ENCODE measurements at places on chromosomes 6 and 20. TPM values are rescaled to one million over a fixed set of nuclear protein-coding genes. Genes with fewer than 3 reads are reported as not detected.

Gene MEI4
- 0.04 TPM for total RNA-seq

Gene CFAP61
- not detected for total RNA-seq

Gene RAB5IF
- total RNA-seq: 124 TPM

- DNase-seq: no peak
Observed at GRCh38 chr6:35291491-35291890, 6.1 kb upstream of the DEF6 start.

Gene ARMH2
- total RNA-seq: not detected

Gene TPBG
- total RNA-seq: not detected

Gene TNXB
- 1.2 TPM for total RNA-seq

DNA sequence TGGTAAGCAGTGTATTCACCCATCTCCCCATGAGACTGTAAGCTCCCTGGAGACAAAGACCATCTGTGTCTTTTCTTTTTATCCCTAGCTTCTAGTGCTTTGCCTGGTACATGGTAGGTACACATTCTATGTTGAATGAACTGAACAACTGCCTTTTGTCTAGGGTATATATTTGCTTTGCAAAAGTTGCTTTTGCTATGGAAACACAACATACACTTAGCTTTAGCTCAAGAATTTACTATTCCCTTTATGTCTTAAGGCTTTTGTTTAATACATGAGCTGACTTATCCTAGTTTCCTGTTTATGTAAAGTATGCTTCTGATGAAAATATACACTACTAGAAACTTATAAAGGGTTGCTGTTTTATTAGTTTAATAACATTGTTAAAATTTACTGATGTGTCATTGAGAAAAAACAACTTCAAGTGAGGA, 198.2 kb downstream of the PRL start:
- no peak for DNase-seq

DNA sequence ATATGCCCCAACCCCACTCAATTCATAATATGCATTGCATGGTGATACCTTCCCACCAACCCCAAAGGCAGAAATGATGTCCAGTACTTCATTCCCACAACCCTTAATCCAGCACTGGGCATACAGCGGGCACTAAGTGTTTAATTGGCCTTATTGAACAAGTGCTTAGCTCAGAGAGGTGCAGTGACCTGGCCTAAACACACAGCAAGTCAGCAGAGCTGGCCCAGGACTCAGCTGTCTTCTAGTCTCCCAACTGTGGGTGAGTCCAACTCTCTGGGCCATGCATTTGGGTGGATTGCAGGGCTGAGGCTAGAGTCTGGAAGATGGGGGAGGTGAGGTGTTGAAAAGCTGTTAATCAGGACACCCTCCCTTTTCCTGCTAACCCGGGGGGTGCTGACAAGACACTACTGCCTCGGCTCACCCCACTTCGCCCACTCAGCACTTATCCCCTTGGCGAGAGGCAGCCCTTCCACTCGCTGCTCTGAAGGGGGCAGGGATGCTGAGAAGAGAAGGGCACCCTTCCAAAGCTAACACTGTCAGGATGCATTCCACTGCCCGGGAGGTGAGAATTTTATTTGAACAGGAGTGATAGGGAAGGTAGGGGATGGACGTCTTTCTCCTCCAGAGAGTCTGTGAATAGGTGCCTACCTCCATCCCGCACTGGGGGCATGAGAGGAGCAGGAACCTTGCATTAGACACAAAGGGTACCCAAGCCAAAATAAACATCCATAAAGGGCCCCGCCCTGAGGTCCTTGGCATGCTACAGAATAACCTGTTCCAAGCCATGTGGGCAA, 14.2 kb downstream of the KCNK5 start:
- DNase-seq: no peak

Gene SLC35B2
- total RNA-seq: 24.9 TPM

DNA sequence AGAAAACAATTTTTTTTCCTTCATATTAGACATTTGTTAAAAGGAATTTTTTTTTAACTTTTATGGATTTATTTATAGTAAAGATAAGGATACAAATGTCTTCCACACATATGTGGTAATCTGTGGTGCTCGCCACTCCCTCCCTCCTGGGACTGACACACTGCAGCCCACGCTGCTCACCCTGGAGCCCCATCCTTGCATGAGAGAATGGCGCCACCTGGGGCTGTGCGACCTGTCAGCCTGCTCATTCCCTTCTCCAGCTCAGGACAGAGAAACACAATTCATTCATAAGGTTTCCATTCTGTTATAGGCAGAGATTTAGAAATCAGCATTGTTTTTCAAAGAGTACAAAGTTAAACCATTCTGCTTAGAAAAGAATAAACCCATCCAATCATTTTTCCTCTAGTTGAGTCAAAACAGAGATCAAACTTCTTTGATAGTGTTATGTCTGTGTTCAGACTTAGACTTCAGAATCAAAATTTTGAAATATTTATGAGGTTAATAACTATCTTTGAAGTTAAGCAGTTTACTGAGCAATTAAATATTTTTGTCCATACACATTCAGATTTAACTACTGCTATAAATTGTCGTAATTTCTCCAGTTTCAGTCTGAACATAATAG, 42.8 kb upstream of the DYNLRB1 start:
- peak; percentile 12 for DNase-seq

Gene ZSCAN23
- 1.6 TPM for total RNA-seq

Gene IMPG1
- total RNA-seq: not detected

GRCh38 chr6:71289039-71289801, 609 bp downstream of the OGFRL1 start:
- DNase-seq: peak; percentile 42

DNA sequence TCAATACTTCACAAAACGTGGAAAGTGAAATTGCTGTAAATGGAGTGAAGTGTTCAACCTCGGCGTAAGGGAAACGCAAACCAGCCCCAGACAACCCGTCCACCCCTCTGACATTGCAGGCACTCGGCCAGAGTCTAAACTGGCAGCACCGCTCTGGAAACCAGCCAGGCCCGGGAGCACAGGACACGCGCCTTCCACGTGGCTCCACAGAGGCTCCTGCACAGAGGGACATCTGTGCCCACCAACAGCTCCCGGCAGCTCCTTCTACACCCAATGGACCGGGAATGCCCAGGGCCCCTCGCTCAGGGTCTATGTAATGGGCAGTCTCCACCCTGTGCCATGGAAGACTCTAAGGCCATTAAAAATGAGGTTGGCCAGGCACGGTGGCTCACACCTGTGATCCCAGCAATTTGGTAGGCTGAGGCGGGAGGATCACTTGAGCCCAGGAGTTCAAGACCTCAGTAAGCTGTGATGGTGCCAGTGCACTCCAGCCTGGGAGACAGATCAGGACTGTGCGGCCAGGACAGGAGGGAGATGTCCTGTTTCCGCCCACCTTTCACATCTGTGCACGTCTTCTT, 3.4 kb upstream of the HELZ2 start:
- DNase-seq: no peak

DNA sequence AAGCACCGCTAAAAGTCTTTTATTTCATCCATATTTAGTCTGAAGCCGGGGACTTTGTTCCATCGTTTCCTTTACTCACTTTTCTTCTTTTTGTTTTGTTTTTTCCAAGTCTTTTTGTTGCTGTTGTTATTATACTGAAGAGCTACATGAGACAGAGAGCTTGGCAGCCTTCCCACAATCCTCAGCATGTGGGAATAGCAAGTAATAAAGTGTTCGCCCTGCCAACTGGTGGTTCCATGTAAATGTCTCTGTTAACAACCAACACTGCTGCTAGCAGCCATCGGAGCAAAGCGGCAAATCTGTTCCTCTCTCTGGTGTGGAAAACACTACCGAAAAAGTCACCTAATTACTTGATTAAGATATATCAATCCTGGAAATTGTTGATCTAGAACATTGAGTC, 437.8 kb upstream of the ID4 start:
- no peak for DNase-seq

DNA sequence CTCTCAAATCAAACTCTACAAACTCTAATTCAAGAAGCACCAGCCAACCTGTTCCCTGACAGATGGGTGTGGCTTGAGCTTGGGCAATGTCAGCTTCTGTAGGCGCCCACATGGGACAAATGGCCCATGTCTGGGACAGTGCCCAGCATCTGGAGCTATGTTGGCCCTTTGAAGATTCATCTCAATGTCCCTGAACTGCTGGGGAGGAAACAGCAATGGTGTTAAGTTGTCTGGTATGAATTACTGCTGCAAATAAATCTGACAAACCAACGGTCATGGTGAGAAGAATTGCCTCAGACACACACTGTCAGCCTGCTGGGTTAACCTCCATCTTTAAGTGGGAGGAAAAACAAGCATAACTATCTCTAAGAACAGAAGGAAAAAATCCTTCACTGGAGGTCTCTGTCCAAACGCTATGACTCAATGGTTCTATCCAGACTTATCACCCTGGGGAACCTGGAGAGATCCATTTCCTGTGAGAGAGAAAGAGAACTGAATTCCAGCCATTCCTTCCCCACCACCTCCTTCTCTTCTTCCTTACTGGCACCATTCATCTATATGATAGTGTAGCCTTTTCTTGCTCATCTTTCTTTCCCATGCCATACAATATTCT, 274.9 kb downstream of the CDH26 start:
- DNase-seq: no peak

DNA sequence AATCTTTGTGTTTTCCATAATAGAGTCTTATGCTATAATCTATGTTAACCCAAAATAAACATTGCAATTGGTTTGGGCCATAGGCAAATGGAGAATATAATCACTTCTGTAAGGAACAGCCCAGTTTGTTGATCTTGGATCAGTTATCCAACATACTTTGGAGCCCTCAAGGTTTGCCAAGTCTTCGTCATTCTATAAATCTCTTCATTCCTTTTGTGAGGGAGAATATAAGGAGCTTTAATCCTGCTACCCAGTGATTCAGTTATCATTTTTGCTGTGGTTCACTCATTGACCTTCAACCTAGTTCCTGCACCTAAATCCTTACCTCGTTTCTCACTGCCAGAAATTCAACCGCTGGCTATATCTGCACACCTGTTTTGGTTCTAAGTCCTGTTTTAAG, 500.3 kb upstream of the PTCHD4 start:
- DNase-seq: no peak

DNA sequence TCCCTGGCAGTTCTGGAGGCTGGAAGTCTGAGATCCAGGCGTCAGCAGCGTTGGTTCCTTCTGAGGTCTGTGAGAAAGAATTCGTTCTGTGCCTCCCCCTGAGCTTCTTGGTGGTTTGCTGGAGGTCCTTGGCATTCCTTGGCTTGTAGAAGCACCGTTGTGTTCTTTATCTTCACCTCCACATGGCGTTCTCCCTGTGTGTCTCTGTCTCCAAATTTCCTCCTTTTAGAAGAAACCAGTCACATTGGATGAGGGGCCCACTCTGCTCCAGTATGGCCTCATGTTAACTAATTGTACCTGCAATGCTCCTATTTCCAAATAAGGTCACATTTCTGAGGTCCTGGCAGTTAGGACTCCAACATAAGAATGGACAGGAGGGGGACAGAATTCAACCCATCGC, 73.0 kb upstream of the BACH2 start:
- DNase-seq: no peak

DNA sequence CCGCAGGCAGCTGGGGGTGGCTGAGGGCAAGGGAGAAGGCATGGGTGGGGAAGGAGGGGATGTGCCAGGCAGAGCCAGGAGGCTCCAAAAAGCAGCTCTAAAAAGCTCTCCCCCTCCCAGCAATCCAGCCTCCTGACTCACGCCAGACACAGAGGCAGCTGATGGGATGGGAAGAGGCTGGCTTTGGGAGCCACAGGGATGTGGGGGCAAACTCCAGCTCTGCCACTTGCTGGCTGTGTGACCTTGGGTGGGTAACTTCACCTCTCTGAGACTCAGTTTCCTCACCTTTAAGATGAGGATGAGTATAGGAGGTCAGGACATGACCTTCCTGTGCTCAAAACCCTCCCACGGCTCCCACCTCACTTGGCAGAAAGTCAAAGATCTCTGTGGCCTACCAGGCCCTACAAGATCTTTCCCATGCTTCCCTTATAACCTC, 148.9 kb downstream of the CEBPB start:
- DNase-seq: peak; percentile 45

GRCh38 chr6:24549674-24550353, 55.0 kb downstream of the ALDH5A1 start:
- no peak for DNase-seq

- DNase-seq: no peak
Observed at GRCh38 chr20:44897133-44897532, 11.6 kb downstream of the YWHAB start.

Gene GRIK2
- not detected for total RNA-seq

DNA sequence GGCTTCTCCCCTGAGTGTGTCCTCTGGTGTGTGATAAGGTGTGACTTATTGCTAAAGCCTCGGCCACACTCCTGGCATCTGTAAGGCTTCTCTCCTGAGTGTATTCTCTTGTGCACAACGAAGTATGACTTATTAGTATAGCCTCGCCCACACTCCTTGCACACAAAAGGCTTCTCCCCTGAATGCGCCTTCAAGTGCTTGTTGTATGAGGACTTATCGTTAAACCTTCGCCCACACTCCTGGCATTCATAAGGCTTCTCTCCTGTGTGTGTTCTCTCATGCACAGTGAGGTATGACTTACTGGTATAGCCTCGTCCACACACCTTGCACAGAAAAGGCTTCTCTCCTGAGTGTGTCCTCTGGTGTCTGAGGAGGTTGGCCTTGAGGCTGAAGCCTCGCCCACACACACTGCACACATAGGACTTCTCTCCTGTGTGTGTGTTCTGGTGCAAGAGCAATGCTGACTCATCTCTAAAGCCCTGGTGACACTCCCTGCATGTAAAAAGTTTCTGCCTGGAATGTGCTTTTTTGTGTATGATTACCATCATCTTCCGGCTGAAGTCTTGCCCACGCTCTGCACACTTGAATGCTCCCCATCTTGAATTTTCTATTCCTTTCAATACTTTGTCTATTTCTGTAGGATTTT, 20.4 kb downstream of the ZNF337 start:
- no peak for DNase-seq

Gene POPDC3
- total RNA-seq: not detected

Gene OR2J1
- not detected for total RNA-seq

- DNase-seq: no peak
Observed at GRCh38 chr6:102902471-102902870, 1509.0 kb downstream of the GRIK2 start.

GRCh38 chr6:43622541-43622940, 6.5 kb downstream of the GTPBP2 start:
- no peak for DNase-seq
